ENCODE measurements at places on chromosomes 2 and 18.

- peak; percentile 73 for DNase-seq
- no peaks in the 10 kb centered on the region for H3K36me3 ChIP-seq
- no peak overlapping the region for H3K4me3 ChIP-seq
- H3K27ac ChIP-seq, result no peak overlapping the region
Observed at GRCh38 chr2:191710411-191710900, 32.5 kb downstream of the NABP1 start.

DNA sequence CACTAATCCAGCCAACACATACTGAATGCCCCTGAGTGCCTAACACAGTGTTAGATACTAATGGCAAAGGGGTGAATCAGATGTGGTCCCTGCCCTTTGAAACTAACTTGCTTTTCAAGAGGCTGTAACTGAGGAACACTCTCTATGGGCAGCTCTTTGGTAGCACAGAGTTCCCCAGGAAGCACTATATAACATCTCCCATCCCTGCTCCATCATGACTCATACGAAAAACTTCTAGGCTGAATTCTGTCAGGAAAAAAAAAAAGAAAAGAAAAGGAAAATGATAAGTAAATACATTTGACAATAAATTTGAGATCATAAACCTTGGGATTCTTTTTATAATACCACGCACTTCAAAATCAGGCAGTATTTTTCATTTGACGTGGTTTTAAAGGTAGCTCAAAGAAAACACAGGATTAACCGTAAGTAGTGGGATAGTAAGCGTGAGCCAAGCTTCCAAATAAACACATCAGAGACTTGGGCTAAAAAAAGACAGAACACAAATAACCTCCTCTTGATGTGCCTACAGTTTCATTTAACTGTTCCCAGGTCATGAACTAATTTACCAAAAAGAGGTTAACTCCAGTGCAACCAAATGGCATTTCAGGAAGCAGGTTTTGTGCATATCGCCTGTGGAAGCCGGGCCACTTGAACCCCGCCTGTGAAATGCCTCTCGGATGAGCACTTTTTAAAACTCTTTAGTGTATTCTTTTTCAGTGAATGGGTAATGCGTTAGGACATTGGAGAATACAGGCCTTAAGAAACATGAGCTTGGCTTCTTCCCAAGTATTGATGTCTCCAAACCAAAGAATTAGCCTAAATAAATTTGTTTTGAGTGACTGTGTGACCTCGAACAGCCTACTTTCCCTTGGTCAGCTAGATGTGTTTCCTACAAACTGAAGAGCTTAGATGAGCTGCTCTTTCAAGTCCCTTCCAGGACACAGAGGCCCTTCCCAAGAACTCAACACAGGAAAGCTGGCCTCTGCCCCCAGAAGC lies 42.0 kb downstream of the RDH14 start:
- no peaks in the 10 kb centered on the region for H3K27me3 ChIP-seq
- no peak overlapping the region for H3K4me3 ChIP-seq
- H3K27ac ChIP-seq, result no peak overlapping the region
- H3K36me3 ChIP-seq, result no peaks in the 10 kb centered on the region
- peak; percentile 64 for DNase-seq
- H3K4me1 ChIP-seq, result peaks cover 41% of the 10 kb centered on the region

GRCh38 chr18:50075772-50076171 lies 119.2 kb downstream of the MYO5B start:
- no peak overlapping the region for H3K4me3 ChIP-seq
- no peak overlapping the region for H3K27ac ChIP-seq
- no peaks in the 10 kb centered on the region for H3K27me3 ChIP-seq
- H3K4me1 ChIP-seq, result no peaks in the 10 kb centered on the region

DNA sequence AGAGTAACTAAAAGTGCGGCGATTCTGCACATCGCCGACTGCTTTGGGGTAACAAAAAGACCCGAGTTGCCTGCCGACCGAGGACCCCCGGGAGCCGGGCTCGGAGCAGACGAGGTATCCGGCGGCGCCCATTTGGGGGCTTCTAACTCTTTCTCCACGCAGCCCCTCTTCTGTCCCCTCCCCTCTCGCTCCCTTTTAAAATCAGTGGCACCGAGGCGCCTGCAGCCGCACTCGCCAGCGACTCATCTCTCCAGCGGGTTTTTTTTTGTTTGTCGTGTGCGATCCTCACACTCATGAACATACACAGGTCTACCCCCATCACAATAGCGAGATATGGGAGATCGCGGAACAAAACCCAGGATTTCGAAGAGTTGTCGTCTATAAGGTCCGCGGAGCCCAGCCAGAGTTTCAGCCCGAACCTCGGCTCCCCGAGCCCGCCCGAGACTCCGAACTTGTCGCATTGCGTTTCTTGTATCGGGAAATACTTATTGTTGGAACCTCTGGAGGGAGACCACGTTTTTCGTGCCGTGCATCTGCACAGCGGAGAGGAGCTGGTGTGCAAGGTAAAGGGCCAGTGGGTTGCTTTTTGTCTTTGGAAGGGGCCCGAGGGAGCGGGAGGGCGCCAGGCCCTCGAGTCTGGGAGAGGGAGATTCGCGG lies 1.4 kb downstream of the TRIB2 start:
- H3K4me1 ChIP-seq, result peaks cover 44% of the 10 kb centered on the region
- H3K4me3 ChIP-seq, result peak overlapping the region; percentile 98
- H3K27me3 ChIP-seq, result no peaks in the 10 kb centered on the region
- H3K27ac ChIP-seq, result peak overlapping the region; percentile 66
- peak; percentile 65 for DNase-seq

DNA sequence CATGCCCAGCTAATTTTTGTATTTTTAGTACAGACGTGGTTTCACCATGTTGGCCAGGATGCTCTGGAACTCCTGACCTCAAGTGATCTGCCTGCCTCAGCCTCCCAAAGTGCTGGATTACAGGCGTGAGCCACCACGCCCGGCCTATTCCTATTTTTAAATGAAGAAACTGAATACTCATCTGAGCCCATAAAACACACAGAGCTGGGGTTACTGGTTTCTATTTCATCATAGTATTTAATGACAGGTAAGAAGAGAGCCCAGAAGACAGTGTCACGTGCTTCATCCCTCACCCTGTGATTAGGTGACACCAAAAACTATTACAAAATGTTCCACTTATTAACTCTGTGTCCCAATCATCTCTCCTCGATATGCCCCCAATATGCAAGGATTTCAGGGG lies 15.6 kb upstream of the LRATD1 start:
- no peak for DNase-seq
- no peaks in the 10 kb centered on the region for H3K4me1 ChIP-seq
- no peak overlapping the region for H3K4me3 ChIP-seq
- no peaks in the 10 kb centered on the region for H3K27me3 ChIP-seq
- H3K36me3 ChIP-seq, result no peaks in the 10 kb centered on the region

GRCh38 chr2:152542995-152543481 lies 174.2 kb downstream of the PRPF40A start:
- no peaks in the 10 kb centered on the region for H3K36me3 ChIP-seq
- peak overlapping the region; percentile 26 for H3K4me3 ChIP-seq
- H3K27ac ChIP-seq, result peak overlapping the region; percentile 76
- H3K27me3 ChIP-seq, result no peaks in the 10 kb centered on the region
- peaks cover 24% of the 10 kb centered on the region for H3K4me1 ChIP-seq

GRCh38 chr2:217847552-217848350 lies 155.0 kb downstream of the TNS1 start:
- peaks cover 32% of the 10 kb centered on the region for H3K36me3 ChIP-seq
- H3K4me1 ChIP-seq, result peaks cover 65% of the 10 kb centered on the region
- no peak overlapping the region for H3K4me3 ChIP-seq
- H3K27me3 ChIP-seq, result no peaks in the 10 kb centered on the region

DNA sequence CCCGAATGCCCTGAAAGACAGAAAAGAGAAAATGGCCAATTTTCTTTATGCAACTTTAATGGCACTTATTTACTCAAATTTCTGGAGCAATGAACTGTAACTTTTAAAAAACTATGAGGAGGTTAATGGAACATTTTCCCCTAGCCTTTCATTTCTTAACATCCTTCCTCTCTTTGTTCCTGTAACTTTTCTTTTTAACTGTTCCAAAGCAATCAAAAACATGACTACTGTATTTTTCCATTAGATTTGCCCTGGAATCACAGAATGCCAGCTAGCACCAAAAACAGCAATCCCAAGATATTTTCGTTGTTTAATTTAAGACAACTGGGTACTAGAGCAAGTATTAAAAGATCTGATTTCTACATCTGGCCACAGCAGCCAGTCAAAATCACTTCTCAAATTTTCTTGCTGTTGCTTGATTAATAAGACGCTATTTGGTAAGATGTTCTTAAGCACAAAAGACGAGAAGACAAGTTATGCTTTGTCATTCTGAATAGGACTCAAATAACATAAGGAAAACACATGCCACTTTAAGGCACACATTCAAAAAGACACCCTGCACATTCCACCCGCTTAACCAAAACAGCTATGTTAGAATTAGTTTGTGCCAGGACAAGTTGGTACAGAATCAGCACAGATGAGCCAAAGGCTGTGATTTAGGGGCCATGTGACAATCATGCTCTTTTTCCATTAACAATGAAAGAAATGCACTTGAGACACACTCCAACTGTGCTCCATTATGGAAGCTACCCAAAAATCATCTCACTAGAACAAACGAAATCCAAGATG lies 3.6 kb downstream of the STARD7 start:
- H3K27me3 ChIP-seq, result no peaks in the 10 kb centered on the region
- H3K27ac ChIP-seq, result peak overlapping the region; percentile 85
- DNase-seq, result peak; percentile 67
- H3K4me1 ChIP-seq, result peaks cover 64% of the 10 kb centered on the region

DNA sequence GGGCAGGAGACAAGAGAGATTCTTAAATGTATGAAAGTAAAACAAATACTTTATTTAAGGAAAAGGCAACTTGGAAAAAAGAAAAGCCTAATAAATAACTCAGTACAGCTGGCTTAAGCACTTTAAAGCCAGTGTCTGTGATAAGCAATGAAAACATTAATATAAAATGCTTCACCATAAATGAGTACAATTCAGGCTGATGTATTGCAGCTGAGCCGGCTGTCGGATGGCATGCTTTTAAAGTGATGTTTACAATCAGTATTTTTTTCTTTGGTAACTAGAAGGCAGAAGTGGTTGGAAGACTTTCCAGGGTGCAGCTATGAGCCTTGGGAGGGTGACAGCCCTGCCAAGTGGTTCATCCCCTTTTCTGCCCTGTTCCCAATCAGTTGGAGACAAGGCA lies 58.7 kb upstream of the CELF4 start:
- no peaks in the 10 kb centered on the region for H3K27me3 ChIP-seq
- H3K36me3 ChIP-seq, result no peaks in the 10 kb centered on the region
- no peaks in the 10 kb centered on the region for H3K4me1 ChIP-seq
- H3K27ac ChIP-seq, result no peak overlapping the region
- DNase-seq, result no peak

GRCh38 chr2:172725746-172726145 lies 9.9 kb upstream of the RAPGEF4 start:
- DNase-seq, result no peak
- no peak overlapping the region for H3K27ac ChIP-seq
- no peaks in the 10 kb centered on the region for H3K27me3 ChIP-seq
- H3K36me3 ChIP-seq, result no peaks in the 10 kb centered on the region
- H3K4me3 ChIP-seq, result no peak overlapping the region

- H3K27me3 ChIP-seq, result no peaks in the 10 kb centered on the region
- no peaks in the 10 kb centered on the region for H3K4me1 ChIP-seq
- H3K36me3 ChIP-seq, result peaks cover 19% of the 10 kb centered on the region
- H3K4me3 ChIP-seq, result no peak overlapping the region
- DNase-seq, result no peak
Observed at GRCh38 chr2:38317725-38318124, 59.3 kb downstream of the ATL2 start.

- no peak overlapping the region for H3K27ac ChIP-seq
- peak; percentile 82 for DNase-seq
Observed at GRCh38 chr18:63016270-63016669, 300.9 kb downstream of the PHLPP1 start.

- H3K27me3 ChIP-seq, result peaks cover 14% of the 10 kb centered on the region
- H3K4me1 ChIP-seq, result peaks cover 12% of the 10 kb centered on the region
- no peak overlapping the region for H3K27ac ChIP-seq
Observed at GRCh38 chr2:84395820-84396219, 63.3 kb downstream of the SUCLG1 start.

- DNase-seq, result peak; percentile 46
- peak overlapping the region; percentile 21 for H3K4me3 ChIP-seq
- H3K4me1 ChIP-seq, result no peaks in the 10 kb centered on the region
- H3K36me3 ChIP-seq, result no peaks in the 10 kb centered on the region
Observed at GRCh38 chr2:136117391-136117841, 533 bp downstream of the CXCR4 start.

GRCh38 chr2:49041061-49041460 lies 113.3 kb downstream of the FSHR start:
- DNase-seq, result no peak
- H3K27ac ChIP-seq, result no peak overlapping the region
- no peaks in the 10 kb centered on the region for H3K36me3 ChIP-seq
- no peak overlapping the region for H3K4me3 ChIP-seq
- no peaks in the 10 kb centered on the region for H3K27me3 ChIP-seq

GRCh38 chr2:210663631-210664089 lies 107.3 kb downstream of the CPS1 start:
- no peaks in the 10 kb centered on the region for H3K36me3 ChIP-seq
- no peak overlapping the region for H3K27ac ChIP-seq
- H3K27me3 ChIP-seq, result no peaks in the 10 kb centered on the region
- no peak overlapping the region for H3K4me3 ChIP-seq
- DNase-seq, result peak; percentile 30
- H3K4me1 ChIP-seq, result no peaks in the 10 kb centered on the region

GRCh38 chr2:150292807-150293206 lies 194.7 kb downstream of the RND3 start:
- peaks cover 11% of the 10 kb centered on the region for H3K4me1 ChIP-seq
- no peaks in the 10 kb centered on the region for H3K36me3 ChIP-seq
- no peaks in the 10 kb centered on the region for H3K27me3 ChIP-seq
- peak; percentile 39 for DNase-seq

GRCh38 chr2:145065342-145065741 lies 545.4 kb upstream of the ZEB2 start:
- no peaks in the 10 kb centered on the region for H3K27me3 ChIP-seq
- H3K36me3 ChIP-seq, result no peaks in the 10 kb centered on the region
- no peak for DNase-seq
- H3K4me1 ChIP-seq, result peaks cover 28% of the 10 kb centered on the region
- H3K4me3 ChIP-seq, result no peak overlapping the region

GRCh38 chr2:26245810-26246209 lies 1.1 kb downstream of the HADHB start:
- H3K4me1 ChIP-seq, result peaks cover 34% of the 10 kb centered on the region
- H3K4me3 ChIP-seq, result peak overlapping the region; percentile 100
- no peaks in the 10 kb centered on the region for H3K27me3 ChIP-seq
- H3K36me3 ChIP-seq, result no peaks in the 10 kb centered on the region

GRCh38 chr2:217999595-217999959 lies 3.2 kb downstream of the TNS1 start:
- no peaks in the 10 kb centered on the region for H3K36me3 ChIP-seq
- H3K27ac ChIP-seq, result peak overlapping the region; percentile 91
- H3K27me3 ChIP-seq, result no peaks in the 10 kb centered on the region
- peak overlapping the region; percentile 96 for H3K4me3 ChIP-seq
- peaks cover 76% of the 10 kb centered on the region for H3K4me1 ChIP-seq

DNA sequence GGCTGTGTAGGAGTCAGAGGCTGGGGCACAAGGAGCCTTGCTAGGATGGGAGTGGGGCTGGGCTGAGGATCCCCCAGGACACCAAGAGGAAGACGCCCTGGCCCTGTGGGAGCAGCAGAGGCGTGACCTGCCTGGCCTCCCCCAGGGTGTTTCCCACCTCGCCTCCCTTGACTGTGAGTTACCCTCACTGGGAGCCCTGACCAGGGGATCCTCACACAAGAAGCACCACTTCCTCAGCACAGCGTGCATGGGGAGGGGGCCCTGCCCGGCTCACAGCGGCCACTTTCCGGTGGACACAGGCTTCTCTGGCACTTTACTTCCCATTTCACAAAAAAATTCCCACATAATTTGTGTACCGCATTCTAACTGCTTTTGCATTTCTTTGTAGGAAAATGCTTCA lies 187.7 kb downstream of the EIPR1 start:
- no peaks in the 10 kb centered on the region for H3K4me1 ChIP-seq
- H3K36me3 ChIP-seq, result no peaks in the 10 kb centered on the region
- no peaks in the 10 kb centered on the region for H3K27me3 ChIP-seq
- DNase-seq, result no peak
